Heart right ventricle (tissue), 16 donors: ENCODE measurements at places on chromosomes 12 and 14. TPM values are rescaled to one million over a fixed set of nuclear protein-coding genes. Genes with fewer than 3 reads are reported as not detected.

Gene PLEK2
- total RNA-seq: not detected

- no peak for DNase-seq
These were observed 82.1 kb downstream of the CMKLR1 start for GRCh38 chr12:108257004-108257403.

DNA sequence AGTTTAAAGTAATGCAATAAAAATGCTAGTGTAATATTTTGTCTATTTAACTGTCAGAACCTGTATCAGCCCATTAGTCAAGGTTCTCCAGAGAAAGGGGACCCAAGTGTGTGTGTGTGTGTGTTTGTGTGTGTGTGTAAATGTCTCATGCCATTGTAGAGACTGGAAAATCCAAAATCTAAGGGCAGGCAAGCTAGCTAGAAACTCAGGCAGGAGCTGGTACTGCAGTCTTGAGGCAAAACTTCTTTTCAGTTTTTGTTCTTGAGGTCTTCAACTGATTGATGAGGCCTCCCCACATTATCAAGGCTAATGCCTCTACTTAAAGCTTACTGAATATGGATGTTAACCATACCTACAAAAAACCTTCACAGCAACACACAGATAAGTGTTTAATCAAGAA lies 126.7 kb downstream of the PRKD1 start:
- DNase-seq: no peak

- no peak for DNase-seq
These were observed 7.4 kb upstream of the ELK3 start for GRCh38 chr12:96186607-96187301.

GRCh38 chr14:32403688-32404087 lies 74.6 kb downstream of the AKAP6 start:
- DNase-seq: no peak

- DNase-seq: no peak
These were observed 42.8 kb upstream of the CPSF6 start for GRCh38 chr12:69196302-69197288.
